ENCODE measurements at places on chromosomes 5 and 9.

- no peak for DNase-seq
These were observed 75.3 kb upstream of the BARHL1 start for GRCh38 chr9:132506977-132507669.

- no peak for DNase-seq
These were observed 30.8 kb downstream of the SMIM3 start for GRCh38 chr5:150809363-150809762.

- no peak for DNase-seq
These were observed 101.7 kb downstream of the ADAMTSL1 start for GRCh38 chr9:18575686-18576085.

- no peak for DNase-seq
These were observed 85.0 kb downstream of the WDR41 start for GRCh38 chr5:77407152-77407551.

DNA sequence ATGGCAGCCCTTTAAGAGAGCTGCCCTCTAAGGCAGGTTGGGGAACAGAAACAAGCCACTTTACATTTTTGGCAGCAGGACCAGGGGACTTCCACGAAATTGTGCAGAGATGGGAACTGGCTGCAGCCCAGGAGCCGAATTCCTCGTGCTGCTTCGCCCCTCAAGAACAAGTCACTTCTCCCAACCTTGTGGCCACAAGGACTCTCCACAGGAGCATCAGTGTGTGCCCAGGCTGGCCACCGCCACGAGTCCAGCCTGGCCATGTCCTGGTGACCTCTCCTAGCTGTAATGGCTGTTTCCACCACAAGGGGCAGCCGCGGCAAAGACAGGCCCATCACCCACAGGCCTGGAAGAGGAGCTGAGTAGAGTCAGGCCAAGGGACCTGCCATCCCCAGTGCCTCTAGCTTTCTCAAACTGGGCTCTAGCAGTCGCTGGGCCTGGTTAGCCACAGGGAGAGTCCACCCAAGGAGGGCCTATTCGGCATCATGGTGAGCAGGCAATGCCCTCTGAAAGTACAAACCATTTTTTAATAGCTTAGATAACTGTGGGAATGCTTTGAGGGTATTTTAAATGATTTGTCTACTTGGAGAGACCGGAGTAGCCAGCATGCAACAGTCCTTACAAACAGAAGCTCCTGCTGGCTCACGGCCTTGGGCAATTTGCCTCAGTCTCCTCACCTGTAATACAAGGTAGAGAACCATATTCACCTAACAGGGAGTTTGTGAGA lies 129.0 kb downstream of the COL23A1 start:
- no peak for DNase-seq

- no peak for DNase-seq
These were observed 322.2 kb downstream of the CEMIP2 start for GRCh38 chr9:71446106-71446472.

All from NCI-H187 (cell line).